ENCODE measurements at places on chromosomes 13 and 19. TPM values are rescaled to one million over a fixed set of nuclear protein-coding genes. Genes with fewer than 3 reads are reported as not detected.

DNA sequence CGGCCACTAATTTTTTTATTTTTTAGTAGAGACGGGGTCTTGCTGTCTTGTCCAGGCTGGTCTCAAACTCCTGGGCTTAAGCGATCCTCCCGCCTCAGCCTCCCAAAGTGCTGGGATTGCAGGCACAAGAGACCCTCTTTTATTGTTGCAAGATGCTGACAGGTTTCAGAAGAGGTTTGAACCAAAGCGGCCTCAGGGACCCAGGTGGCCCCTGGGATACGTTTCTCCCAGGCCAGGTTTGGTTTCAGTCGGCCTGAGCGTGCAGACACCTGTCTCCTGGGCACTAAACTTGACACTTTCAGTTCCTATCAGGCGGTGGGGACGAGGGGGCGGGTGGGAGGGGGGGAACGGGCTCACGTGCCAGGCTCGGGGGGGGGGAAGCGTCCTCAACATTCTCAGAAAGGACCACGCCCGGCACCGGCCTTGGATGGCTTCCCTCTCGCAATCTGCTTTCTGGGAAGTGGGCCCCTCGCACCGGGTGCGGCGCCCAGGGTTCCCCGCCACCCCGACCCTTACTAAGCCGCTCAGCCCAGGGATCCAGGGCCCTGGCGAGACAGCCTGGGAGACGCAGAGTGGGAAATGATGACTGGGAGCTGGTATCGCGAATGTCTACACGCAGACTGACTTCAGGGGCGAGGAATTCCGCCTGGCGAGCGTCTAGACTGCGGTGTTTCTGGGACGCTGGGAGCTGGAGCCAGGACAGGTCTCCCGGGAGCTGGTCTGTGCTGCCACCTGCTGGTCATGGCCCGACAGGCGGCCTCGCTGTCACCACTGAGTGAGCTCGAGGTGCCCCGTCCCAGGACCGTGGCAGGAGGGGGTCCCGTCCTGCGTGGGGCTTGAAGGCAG, 91.6 kb downstream of the GNG7 start:
- DNase-seq: peak; percentile 79

DNA sequence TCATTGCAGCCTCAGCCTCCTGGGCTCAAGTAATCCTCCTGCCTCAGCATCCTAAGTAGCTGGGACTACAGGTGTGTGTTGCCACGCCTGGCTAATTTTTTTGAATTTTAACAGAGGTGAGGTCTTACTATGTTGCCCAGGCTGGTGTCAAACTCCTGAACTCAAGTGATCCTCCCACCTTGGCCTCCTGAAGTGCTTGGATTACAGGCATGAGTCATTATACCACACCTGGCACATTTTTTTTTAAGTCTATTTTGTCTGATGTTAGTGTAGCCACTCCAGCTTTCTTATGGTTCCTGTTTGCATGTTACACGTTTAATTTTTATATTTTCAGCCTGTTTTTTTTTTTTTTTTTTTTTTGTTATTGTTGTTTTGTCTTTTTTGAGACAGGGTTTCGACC, 24.8 kb downstream of the KDM4B start:
- DNase-seq: no peak

- no peak for DNase-seq
Measured at GRCh38 chr13:73900591-73900990, 233.6 kb downstream of the KLF12 start.

- no peak for DNase-seq
Measured at GRCh38 chr19:14030997-14031718, 404 bp upstream of the IL27RA start.

DNA sequence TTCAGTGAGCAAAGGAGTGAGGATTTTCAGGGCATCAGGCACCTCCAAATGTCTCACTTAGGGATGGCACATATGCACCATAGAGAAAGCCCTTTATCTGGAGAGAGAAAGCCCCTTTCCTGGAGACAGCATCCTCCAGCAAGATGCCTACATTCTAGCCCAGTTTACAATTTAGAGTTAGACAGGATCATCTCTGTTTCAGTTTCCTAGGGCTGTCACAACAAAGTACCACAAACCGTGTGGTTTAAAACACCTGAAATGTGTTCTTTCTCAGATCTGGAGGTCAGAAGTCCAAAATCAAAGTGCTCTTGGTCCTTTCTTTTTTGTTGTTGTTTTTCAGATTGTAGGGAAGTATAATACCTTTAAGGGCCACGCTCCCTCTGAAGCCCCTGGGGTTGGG, 61.8 kb downstream of the MBNL2 start:
- DNase-seq: no peak

Gene GRK1
- total RNA-seq: not detected

Gene ZNF836
- total RNA-seq: 7.8 TPM

Gene ADGRE3
- not detected for total RNA-seq

Measured in activated T-helper 1 cell treated with anti-CD3 and anti-CD28 coated beads, Interleukin-12 subunit alpha, Interleukin-12 subunit beta, Interleukin-2, Interleukin-4 antibody, amounts not matched to agents 30 ng/mL and 10 ng/mL and 1 ng/mL, durations not matched to agents 14 hours and 24 hours and 36 hours (primary cell).